ENCODE measurements at places on chromosomes 16 and 17.

DNA sequence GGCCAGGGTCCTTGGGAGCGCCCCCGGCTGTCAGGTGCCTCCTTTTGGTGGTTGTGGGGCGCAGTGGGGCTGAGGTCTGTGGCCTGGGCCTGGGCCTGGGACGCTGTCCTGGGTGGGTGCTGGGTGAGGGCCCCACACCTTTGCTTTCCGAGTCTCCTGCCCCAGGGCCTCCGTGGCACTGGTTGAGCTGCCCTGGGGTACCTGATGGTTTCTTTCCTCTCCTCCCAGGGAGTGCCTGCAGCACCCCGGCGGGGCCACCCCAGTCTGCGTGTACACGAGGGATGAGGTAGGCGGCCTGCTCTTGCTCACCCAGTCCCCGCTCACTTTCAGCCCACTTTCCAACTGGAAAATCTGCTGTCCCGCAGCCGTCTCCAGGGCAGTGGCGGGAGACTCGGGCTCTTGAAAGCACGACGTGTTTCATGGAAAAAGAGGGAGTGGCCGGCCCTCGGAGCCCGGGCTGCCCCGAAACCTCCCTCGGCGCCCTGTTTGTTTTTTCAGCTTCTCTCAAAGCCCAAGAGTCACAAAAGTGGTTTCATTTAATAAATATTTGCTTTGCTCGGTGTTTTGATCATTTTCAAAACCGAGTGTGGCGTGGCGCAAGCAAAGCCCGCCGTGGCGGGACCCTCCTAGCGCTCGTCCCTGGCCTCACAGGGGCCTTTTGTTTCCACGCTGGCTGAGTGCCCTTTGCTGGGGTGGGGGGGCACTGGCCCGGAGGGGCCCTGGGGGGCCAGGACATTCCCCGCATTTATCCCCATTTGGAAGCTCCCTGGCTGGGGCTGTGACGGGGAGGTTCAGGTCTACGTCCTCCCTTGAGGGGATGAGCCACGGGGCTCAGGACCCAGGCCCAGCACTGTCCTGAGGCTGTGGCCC, 17.4 kb downstream of the ASPSCR1 start:
- DNase-seq = no peak

GRCh38 chr17:80956321-80957190, 35.1 kb upstream of the CHMP6 start:
- no peak for DNase-seq

- DNase-seq = peak; percentile 67
These were observed 9.3 kb downstream of the ARRB2 start for GRCh38 chr17:4719684-4720221.

GRCh38 chr17:76640550-76641380, 2.8 kb downstream of the ST6GALNAC1 start:
- DNase-seq = no peak

DNA sequence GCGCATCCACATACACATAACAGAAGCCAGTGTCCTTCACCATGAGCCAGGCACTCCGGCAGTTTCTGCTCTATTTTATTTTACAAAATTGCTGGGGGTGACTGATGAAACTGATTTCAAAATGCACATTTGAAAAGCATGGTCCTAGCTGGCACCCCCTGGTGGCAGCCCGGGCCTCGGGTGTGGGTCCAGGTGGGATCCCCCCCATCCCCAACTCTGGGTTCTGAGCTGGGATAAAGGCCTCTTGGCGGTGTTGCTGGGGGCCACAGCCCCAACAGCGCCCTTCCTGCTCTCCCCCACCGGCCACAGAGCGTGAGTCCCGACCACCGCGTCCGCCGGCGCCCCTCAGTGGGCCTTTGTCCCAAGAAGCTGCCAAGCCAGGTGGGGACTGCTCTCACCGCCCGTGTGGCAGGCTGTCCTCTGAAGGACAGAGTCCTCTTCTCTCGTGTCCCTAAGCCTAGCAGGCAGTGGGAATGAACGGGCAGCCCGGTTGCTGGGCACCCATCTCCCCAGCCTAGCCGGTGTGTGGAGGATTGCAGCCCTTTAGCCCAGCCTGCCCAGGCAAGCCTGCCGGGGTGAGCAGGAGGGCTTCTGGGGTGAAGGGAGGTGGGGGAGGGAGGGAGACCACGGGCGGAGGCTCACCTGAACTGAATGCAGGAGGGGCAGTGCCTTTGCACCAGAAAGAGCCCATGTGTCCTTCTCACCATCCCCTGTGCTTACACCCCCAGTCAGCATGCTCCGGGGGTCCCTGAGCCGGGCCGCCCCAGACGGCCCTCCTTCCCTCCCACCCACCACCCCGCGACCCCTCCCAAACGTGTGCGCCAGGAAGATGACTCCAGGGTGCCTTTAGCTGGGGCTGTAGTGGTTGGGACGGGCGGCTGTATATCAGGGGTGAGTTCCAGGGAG, 898 bp downstream of the SNAI3 start:
- DNase-seq = no peak

GRCh38 chr17:42467889-42468288, 9.2 kb downstream of the ATP6V0A1 start:
- DNase-seq = peak; percentile 52

DNA sequence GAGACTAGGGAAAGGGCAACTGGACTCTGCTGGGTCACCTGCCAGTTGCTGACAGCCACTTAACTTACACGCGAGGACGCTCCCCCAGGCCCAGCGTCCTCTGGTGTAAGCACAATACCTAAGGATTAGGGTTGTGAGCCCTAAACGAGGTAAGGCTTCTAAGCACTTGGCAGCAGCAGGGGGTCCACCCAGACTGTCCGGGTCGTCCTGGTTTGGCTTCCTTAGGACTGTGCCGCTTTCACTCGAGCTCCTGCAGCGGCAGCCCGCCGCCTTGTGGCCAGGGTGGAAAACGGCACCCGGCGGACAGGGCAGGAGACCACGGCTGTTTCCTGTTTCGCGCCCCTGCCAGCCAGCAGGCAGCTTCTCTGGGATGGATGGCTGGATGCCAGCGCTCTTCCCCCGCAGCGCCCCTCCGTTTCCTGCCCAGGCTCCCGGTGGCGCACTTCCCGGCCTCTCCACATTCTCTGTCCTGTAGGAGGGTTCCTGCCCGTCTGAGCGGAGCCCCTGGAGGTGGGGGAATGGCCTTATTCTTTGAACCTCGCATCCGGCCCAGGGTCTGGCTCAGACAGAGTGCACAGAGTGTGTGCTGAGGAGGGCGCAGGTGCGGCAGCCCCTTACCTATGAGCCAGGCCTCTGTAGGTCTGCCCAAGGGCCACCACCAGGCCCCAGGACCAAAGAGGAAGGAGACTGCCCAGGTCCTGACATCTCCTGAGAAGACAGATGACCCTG, 47.0 kb upstream of the AMZ2 start:
- DNase-seq = peak; percentile 74

GRCh38 chr17:50087246-50087911, 7.8 kb upstream of the PDK2 start:
- DNase-seq = peak; percentile 77

All from body of pancreas (tissue), 4 donors.